ENCODE measurements at places on chromosomes 4 and X. TPM values are rescaled to one million over a fixed set of nuclear protein-coding genes. Genes with fewer than 3 reads are reported as not detected.

DNA sequence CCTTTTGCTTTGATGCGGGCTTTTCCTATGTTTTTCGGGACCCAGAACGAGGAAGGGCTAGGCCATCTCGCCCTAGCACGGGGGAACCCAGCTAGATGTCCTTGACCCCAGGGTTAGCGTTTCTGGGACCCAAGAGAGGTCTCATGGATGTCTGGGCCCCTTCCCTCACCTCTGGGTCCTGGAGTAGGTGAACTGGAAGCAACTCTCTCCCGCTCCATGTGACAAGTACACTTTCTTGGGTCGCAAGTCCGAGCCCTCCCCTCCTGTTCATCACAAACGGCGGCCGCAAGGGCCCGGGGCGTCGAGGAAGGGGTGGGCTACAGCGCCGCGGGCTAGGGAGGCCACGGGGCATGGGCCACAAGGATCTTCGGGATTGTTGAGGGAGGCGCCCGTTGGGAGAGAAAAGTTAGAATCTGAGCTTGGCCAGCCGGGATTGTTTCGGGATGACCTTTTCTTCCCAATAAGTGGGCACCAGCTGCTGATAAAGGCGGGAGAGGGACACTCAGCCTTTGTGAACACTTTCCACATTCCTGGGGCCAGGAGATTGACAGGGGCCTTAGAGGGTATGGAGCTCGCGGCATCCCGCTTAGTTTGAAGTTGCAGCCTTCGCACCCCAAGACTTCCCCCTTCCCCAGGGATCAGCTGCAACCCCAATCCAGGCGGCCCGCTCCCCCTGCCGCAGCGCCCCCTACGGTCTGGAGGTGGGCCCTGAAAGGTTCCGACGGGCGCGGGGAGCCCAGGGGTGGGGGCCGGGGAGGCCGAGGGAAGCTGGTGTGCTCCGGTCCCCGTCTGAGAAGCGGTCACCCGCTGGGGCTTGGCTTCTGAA lies 136.9 kb upstream of the ZIC3 start:
- DNase-seq: no peak

- DNase-seq: peak; percentile 57
Observed at GRCh38 chr4:102625232-102625930, 124.2 kb downstream of the NFKB1 start.

DNA sequence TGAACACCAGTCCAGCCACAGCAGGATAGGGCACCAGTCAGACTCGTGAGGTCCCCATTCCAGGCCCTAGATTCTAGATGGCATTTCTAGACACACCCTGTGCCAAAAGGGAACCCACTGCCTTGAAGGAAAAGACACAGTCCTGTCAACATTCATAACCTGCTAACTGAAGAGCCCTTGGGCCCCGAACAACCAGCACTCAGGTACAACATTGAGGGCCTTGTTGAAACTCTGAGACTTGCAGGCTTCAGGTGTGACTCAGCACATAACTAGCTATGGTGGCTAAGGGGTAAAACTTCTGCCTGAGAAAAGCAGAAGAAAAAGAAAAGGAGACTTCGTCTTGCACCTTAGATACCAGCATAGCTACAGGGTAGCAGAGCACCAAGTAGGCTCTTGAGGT lies 252.9 kb upstream of the GRID2 start:
- no peak for DNase-seq

The FAM47B gene
- total RNA-seq: not detected

The FHDC1 gene
- not detected for total RNA-seq

The ARAP2 gene
- total RNA-seq: 33.2 TPM

Measured in activated T-cell treated with anti-CD3 and anti-CD28 coated beads, Interleukin-2, amount 50 U/mL, for 4 hours (primary cell).